CD8-positive, alpha-beta memory T cell (primary cell): ENCODE measurements at places on chromosomes 6 and 20.

DNA sequence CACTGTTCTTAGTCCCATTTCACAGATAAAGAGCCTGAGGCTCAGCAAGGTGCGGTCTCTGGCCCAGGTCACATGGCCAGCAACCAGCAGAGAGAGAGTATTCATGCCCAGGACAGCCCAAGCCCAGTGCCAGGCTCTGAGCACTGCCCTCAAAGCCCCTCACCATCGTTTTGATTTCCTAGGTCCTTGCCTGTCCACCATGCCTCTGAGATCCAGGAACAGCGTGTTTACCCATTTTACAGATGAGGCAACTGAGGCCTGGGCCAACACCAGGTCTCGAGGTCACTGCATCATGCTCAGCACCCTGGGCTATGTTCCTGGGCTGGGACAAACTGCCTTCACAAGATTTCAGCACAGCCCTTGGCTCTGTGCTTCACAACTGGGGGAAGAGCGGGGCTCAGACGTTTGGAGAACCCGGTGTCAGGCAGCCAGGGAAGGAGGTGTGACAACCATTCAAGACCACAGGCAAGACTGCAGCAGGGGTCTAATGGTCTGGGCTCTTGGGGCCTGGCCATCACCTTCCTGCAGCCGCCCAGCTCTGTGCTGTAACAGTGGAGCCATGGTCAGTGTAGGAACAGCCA is 1.3 kb upstream of the BPIFA2 start:
- DNase-seq = no peak

GRCh38 chr6:45369870-45370269 is 7.9 kb downstream of the SUPT3H start:
- no peak for DNase-seq

GRCh38 chr20:62801284-62802010 is 3.2 kb upstream of the OGFR start:
- no peak for DNase-seq

DNA sequence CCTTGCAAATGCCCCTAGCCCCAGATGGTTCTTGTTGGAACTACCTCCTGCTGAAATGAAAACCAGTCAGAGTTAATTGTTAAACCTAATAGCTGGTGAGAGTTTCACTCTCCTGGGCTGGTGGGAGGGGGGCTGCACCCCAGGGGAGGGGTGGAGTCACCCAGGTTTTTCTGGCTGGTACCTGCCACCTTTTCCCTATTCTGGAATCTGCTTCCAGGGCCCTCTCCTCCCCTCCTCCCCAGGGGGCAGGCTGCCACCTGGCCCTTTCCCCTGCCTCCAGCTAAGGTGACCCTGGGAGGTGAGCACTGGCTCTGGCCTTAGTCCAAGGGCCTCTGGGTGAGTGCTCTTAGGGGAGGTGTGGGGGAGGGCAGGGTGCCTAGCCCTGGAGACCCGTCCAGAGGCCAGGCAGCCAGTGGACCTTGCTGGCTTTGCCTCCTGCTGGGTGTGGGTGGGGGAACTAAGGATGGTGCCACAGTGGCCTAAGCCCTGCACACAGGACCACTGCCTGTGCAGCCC is 48.8 kb upstream of the EPB41L1 start:
- no peak for DNase-seq

GRCh38 chr20:32780278-32780677 is 18.1 kb downstream of the DNMT3B start:
- DNase-seq = no peak

- DNase-seq = peak; percentile 42
These were observed 38.2 kb upstream of the ZBP1 start for GRCh38 chr20:57658447-57658832.

DNA sequence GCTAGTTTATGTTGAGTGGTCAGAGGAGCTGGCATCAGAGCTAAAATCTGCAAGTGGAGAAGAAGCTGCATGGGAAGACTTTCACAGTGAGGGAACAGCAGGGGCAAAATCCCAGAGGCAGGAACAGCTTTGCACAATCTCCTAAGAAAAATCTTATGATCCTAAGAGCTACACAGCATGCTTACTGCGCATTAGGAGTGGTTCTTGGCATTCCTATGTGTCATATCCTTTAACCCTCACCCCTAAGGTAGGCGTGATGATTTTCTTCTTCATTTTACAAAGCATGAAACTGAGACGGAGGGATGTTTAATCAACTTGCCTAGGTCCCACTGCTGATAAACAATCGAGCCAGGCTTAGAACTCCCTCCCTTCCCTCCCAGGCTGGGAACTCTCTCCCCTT is 313.6 kb upstream of the SULF2 start:
- no peak for DNase-seq

- DNase-seq = no peak
These were observed 753.3 kb upstream of the MARCKS start for GRCh38 chr6:113103634-113104361.

- no peak for DNase-seq
These were observed 66.9 kb upstream of the KCNK16 start for GRCh38 chr6:39389484-39389767.

DNA sequence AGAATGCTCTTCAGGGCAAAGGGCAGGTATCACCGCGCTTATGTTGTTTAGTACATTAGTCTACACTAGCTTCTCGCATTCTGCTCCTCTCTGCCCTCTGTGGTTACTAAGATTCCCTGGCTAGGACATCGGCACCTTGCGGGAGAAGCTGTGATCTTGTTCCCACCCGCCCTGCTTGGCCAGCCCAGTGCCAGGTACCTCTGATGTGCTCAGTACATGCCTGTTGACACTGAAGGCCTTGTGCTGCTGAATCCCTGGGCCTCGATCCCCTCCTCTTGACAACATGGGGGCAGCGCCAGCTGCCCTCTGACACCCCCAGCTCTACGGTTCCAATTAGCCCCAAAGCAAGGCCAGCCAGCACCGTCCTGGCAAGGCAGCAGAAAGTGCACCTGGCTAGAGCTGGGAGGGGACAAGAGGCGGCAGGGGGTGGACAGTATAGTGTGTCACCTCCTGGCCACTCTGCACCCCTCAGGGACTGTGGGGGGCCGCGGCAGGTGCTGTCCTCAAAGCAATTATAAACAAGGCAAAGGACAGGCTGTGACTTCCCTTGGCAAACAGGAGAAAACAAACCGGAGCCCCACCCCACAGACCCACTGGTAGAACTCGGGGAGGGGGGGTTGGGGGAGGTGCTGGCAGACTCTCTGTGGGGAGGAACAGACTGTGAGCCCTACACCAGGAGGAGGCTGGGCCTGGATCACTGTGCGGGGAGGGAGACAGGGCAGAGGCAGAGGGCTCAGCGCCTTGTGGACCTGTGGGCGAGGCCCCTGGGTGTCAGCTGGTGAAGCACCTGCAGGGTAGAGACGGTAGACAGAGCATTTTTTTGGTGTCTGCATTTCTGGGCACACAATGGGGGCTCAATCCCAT is 7.1 kb downstream of the TFEB start:
- DNase-seq = no peak
